ENCODE measurements at places on chromosomes 5 and 9.

DNA sequence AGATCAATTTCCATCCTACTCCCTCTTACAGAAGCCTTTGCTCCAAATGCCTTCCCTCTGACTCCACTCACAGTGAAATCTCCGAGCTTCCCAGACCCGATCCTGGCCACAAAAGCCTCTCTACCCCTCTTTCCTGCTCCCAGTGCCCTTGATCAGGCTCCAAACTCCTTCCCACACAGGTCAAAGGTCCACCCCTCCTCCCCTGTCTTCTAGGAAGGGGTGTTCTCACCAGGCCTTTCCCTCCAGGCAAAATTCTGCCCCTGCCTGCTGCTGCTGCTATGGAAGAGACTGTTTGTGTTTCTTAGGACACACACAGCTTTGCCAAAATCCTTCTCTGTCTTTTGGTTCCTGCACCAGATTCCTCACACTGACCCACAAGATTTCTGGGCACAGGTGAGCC, 85.8 kb upstream of the ALDH1A1 start:
- DNase-seq: peak; percentile 78

DNA sequence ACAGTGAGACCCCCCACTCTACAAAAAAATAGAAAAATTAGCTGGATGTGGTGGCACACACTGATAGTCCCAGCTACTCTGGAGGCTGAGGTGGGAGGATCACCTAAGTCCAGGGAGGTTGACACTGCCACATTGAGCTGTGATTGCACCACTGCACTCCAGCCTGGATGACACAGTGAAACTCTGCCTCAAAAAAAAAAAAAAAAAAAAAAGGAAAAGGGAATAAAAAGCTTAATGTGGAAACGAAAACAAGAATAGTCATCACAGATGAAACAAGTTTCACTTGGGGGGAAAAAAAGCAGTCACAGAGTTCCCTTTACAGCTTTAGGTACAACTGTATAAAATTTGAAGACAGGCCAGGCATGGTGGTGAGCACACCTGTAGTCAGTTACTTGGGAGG, 84.2 kb downstream of the FNBP1 start:
- DNase-seq: no peak

GRCh38 chr5:85452322-85453025, 1067.8 kb upstream of the EDIL3 start:
- no peak for DNase-seq

- DNase-seq: no peak
Observed at GRCh38 chr5:36264202-36264760, 22.6 kb upstream of the NADK2 start.

GRCh38 chr5:6468104-6468503, 19.4 kb downstream of the UBE2QL1 start:
- no peak for DNase-seq

GRCh38 chr9:82418334-82418733, 429.8 kb downstream of the SPATA31D1 start:
- DNase-seq: no peak

GRCh38 chr5:131607903-131608540, 27.0 kb downstream of the RAPGEF6 start:
- no peak for DNase-seq

Measured in adipocyte (in vitro differentiated cells).